Activated CD4-positive, alpha-beta T cell treated with anti-CD3 and anti-CD28 coated beads, Interleukin-2, amount 50 U/mL, for 24 hours (primary cell): ENCODE measurements at places on chromosomes 13 and 19.

DNA sequence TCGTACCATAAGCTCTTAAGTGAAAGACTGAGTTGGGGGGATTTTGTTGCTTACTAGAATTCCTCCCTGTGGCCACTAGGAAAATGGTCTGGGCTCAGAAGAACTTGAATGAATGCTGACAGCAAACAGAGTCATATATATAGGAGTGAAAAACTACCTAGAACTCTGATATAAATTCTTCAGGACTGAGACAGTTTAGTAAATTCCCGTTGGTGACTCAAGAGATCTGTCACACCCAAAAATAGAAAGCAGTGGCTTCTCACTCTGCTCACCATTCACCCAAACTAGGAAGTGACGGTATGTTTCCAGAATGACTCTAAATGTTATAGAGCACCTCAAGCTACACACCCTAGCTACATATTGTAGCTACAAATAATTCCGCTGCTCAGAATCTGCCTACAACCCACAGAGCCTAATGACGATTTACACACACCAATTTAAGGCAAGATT, 116.2 kb downstream of the TBC1D4 start:
- DNase-seq: no peak

DNA sequence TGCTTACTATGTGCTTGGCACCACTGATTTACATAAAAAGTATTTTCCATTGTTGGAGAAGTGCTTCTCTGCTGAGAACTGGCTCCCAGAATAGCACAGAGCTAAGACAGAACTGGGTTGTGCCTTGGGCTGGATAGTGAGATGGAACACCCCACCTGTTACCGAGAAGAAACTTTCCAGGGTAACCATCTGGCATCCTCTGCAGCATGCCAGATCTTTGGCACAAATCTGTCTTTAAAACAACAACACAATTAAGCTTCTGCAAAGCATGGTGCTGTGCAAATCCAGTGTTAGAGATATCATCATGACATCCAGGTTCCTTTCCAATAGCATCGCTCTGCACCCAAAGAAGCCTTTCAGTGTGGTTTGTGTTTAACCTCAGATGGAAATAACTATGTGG, 202.5 kb upstream of the RFC3 start:
- DNase-seq: no peak

GRCh38 chr19:14023404-14024235, 4.3 kb upstream of the RLN3 start:
- DNase-seq: no peak

- no peak for DNase-seq
Observed at GRCh38 chr13:106489849-106490568, 45.5 kb downstream of the EFNB2 start.

DNA sequence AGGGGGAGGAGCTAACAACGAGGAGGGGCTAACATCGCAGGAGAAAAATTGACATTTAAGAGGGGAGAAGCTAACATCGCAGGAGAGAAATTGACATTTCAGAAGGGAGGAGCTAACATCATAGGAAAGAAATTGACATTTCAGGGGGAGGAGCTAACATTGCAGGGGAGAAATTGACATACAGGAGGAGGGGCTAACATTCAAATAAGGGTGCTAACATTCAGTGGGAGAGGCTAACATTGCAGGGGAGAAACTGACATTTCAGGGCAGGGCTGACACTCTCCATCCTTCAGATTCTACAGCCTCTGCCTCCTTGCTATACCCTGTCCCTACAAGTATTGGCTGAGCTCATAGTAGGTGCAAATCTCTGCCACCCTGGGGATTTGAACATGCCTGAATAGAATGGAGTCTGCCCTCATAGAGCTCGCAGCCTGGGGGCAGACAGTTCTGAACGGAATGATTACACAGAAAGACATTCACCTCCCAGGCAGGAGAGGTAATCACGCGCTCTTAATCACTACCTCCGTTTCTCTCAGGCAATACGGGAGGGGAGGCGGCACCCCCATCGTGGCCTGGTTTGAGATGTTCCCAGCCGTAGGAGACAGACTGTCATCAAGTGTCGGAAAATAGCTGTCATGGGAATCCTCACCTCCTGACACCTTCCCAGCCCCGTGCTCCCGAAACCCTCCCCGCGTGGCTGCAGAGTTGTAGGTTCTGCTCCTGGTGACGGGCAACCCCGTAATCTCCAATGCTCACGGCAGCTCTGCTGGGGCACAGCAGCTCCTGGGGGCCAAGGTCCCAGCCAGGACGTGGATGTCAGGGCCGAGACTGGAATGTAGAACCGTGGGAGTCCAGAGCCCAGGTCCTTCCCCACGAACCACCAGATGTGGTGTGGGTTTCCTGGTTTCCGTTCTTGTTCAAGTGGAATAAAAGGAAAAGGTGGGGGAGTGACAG, 9.5 kb downstream of the GPR32 start:
- DNase-seq: no peak

DNA sequence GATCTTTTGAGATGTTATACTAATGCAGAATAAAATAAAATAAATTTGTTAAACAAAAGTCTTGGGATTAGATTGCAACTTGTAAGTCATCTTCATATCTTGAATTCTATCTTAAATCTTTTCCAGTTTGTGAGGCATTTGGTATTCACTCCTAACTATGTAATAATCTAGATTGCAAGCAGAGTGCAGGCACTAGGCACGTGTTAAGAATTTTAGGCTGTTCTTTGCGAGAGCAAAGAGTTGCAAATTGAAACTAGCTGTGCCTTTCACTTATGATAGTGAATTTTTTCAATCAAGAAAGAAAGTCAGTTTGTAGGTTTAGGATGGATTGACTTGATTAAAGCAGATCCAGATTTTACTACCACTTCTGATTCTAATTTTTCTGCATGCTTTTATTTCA, 264.1 kb upstream of the SPRY2 start:
- DNase-seq: no peak

DNA sequence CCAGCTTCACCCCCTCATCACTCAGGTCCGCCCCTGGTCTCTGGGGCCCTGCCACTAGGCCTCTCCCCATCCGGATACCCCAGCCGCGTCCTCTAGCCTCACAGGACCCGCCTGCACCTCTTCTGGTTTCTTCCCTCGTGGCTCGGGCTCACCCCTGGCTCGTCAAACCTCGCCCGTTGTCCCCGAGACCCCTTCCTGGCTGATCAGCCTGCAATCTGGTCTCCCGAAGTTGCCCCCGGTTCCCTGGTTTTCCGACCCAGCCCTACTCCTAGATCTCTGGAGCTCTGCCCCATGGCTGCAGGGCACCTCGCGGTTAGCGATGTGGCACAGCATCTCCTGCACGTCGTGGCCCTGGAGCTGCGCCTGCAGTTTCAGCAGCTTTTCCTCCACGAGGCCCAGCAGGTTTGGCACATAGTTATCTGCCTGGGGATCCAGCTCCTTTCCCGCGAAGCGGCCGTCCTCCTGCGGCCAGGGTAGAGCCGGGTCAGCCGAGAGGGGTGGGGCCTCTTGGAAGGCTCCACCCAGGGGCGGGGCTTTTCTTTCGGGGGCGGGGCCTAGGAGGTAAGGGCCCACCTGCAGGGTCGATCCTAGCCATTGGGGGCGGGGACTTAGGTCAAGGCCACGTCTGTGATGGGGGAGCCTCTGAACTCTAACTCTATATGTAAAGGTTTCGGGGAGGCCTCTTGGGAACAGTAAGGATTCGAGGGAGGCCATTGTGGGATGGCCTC, 2.4 kb upstream of the RGL3 start:
- no peak for DNase-seq

DNA sequence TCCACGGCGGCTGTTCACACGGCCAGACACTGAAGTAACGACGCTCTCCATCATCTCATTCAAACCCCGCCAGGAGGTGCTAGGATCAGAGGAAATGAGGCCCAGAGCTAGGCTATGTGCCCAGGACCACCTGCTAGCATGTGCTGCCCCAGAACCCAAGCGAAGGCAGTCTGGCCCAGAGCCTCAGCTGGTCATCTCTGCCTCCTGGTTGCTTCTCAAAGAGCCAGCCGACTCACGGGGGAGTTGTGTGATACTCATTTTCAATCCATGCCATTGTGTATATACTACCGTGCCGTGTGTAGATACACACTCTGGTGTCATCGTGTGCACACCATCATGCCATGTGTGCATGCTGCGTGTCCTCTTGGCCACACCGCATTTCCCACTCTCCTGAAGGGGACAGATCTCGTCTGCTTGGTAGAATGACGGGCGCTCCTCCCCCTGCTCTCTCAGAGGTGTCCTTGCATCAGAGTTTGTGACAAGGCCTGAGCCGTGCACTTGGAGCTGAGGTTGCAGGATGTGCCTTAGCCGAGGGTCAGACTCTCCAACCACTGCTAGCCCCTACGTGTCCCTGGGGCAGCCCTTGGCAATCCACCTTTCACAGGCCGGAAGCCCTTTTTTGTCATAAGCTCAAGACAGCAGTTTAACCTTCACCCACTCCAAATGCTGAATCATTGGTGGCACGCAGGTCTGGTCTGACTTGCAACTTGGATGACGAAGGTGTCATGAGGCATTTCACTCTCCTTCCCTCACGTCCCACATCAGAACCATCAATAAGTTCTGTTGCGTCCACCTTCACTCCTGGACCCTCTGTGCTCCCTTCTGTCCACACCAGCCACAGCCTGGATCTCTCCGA, 130.4 kb downstream of the CRYL1 start:
- DNase-seq: no peak

DNA sequence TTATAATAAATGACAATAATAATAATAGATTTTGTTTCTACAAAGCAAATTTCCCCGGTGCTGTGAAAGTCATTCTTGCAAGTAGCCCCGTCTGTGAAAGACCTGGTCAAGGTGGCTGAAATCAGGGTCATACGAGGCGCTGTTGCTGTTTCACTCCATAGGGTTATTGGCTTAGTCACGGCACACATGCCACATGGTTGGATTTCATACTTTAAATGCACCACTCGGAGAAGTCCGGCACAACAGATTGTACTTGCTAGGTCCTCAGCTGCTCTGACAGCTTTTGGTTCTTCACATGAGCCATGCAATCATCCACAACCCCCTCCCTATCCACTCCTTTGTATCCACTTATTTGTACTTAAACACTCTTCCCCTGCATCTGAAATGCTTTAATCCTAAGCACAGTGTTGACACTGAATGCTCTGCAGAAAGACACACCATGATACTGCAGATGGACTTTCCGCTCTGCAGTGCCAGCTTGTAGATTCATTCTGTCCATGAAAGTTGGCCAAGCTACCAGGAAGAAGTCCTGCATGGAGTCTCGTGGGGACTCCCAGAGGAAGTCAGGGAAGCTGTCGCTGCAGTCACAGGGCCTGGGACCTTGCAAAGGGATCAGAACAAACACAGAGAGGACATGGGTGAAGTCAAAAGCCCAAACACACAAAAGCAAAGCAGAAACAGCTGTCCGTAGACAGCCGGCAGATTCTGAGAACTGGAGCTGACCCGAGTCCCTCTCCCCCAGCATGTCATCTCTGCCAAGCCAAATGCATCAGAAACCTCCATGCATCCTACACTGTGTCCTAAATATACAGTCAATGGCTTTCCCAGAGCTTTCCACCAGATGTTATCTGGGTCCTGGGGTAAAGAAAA, 124.6 kb downstream of the COL4A2 start:
- DNase-seq: no peak
